ENCODE measurements at places on chromosomes 5 and 9.

GRCh38 chr9:84303061-84303460 lies 37.5 kb downstream of the SLC28A3 start:
- DNase-seq, result no peak

- DNase-seq, result peak; percentile 30
Measured at GRCh38 chr5:57221049-57221568, 47.2 kb downstream of the GPBP1 start.

DNA sequence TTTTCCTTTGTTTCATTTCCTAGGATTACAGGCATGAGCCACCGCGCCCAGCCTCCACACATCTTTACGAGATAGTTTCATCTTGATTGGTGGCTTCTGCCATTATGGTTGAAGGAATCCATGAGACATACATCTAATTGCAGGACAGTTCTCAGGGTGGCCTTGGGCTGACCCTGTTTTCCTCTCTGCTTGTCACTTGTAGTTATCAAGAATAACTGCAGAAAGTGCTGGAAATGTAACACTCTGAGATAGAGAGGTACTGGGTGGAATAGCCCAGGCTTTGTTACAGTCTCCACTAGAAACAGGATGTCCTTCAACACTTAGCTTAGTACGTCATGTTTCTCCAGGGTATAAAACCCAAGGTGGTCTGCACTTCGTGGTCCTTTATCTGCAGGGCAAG lies 10.7 kb downstream of the UGT3A2 start:
- DNase-seq, result no peak

- DNase-seq, result no peak
Measured at GRCh38 chr9:135198586-135199285, 111.3 kb downstream of the OLFM1 start.

- no peak for DNase-seq
Measured at GRCh38 chr9:7174301-7174700, 416.5 kb downstream of the KDM4C start.

Data from GM06990 (cell line).